Uterine smooth muscle cell (primary cell): ENCODE measurements at places on chromosomes 11 and 22. TPM values are rescaled to one million over a fixed set of nuclear protein-coding genes. Genes with fewer than 3 reads are reported as not detected.

OMP gene
- 0.75 TPM in 1 of 2 replicates, not detected in the other for total RNA-seq

ZNF70 gene
- total RNA-seq: 3.0 and 4.7 TPM in 2 replicates

PGA5 gene
- total RNA-seq: not detected in 2 replicates

OR51B4 gene
- 0.11 TPM in 1 of 2 replicates, not detected in the other for total RNA-seq

RIMBP3C gene
- total RNA-seq: 0.11 and 0.25 TPM in 2 replicates

F2 gene
- total RNA-seq: 0.12 TPM in 1 of 2 replicates, not detected in the other
